ENCODE measurements at places on chromosomes 12 and 14.
A peak's percentile ranks its signal among the peaks of the same experiment; 100 is the strongest.

- no peak for DNase-seq
Measured at GRCh38 chr14:64591809-64592208, 42.0 kb downstream of the PPP1R36 start.

DNA sequence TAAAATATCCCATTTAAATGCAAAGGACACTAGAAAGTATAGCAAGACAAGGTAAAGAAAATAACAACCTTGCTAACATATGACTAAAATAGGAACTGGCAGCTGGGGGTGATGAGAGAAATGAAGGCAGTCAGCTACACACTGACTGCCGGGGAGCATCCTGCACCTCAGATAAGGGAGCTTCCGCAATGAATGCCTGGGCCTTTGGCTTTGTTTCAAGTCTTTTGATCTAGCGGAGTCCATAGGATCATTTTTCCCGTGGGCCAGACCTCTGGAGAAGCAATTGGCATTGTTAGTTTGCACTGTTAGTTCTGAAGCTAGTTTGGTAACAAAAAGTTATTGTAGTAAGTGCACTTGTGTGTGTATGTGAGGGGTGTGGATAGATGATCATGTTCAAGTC is 639.9 kb downstream of the DIO2 start:
- DNase-seq = no peak

DNA sequence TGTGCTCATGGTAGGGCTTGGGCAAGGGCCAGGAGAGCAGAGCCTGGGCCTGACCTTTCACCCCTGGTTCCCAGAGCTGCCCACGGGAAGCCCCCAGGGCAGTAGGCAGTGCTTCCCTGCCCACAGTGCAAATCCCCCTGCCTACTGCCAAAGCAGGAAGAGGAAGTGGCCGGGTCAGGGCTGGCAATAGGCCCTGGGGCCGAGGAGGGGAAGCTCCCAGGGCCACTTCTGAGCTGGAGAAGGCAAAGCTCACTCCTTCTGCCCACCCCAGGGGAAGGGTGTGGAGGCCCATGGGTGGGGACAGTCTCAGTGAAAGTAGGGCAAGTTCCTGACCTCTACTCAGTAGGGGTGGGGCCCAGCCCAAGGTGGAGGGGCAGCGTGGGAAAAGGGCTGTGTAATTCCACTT is 5.4 kb upstream of the NR4A1 start:
- peak; percentile 78 for DNase-seq

- no peak for DNase-seq
Measured at GRCh38 chr14:87264272-87264785, 728.7 kb downstream of the GALC start.

GRCh38 chr12:9634177-9634803 is 26.6 kb upstream of the KLRB1 start:
- DNase-seq = peak; percentile 31

- DNase-seq = peak; percentile 85
Measured at GRCh38 chr14:77869340-77869739, 69.4 kb downstream of the ADCK1 start.

DNA sequence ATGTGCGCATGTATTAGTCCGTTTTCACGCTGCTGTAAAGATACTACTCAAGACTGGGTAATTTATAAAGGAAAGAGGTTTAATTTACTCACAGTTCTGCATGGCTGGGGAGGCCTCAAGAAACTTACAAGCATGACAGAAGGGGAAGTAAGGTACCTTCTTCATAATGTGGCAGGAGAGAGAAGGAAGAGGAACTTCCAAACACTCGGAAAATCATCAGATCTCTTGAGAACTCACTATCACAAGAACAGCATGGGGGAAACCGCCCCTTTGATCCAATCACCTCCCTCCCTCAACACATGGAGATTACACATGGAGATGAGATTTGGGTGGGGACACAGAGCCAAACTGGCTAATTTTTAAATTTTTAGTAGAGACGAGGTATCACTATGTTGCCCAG is 41.8 kb upstream of the SNX6 start:
- no peak for DNase-seq

- DNase-seq = peak; percentile 85
Measured at GRCh38 chr14:24271134-24271833, at the start of gene RABGGTA. Gene RABGGTA (minus strand): TSS chr14:24271597. CDS start chr14:24271115, 482 bp downstream.

DNA sequence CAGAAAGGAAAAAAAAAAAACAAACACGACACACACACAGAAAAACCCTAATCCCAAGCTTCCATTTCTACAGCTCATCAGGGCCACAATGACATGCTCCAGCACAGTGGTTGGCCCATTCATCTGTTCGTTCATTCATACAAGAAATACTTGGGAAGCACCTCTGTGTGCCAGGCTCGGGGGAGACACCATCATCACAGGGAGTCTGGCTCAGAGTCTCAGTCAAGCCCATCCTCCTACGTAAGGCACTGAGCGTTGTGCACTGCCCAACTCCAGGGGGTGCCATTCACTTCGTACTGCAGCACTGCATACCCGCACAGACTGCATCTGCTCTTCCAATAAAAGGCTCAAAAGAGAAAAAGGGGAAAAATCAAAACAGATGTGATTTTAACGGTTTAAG is 15.3 kb downstream of the VPS37B start:
- no peak for DNase-seq

GRCh38 chr12:111867531-111867930 is 25.5 kb downstream of the MAPKAPK5 start:
- DNase-seq = no peak

GRCh38 chr14:74618078-74618952 is 6.3 kb upstream of the LTBP2 start:
- peak; percentile 95 for DNase-seq

- no peak for DNase-seq
Measured at GRCh38 chr12:6382982-6383381, 980 bp upstream of the LTBR start.

Measured in inflammatory macrophage treated with lipopolysaccharide for 1 hour (primary cell).